ENCODE measurements at places on chromosomes 13 and 19.

DNA sequence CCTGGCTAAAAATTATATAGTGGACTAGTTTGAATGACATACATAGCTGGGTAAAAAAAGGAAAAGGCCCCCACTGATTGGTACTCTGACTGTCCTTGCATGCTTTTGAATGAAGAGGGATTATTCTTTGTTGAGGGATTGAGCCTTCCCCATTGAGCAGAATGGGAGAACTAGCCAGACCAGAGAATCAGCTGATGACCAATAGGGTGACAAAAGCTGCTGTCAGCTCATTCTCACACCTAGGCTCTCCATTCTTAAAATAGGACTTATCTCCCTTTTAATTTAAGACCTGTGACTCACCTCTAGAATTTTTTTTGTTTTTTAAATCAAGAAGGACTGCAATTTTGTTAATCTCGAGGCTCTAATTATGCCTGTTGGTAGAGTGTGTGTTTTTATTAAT is 79.3 kb downstream of the CRYL1 start:
- DNase-seq = no peak

DNA sequence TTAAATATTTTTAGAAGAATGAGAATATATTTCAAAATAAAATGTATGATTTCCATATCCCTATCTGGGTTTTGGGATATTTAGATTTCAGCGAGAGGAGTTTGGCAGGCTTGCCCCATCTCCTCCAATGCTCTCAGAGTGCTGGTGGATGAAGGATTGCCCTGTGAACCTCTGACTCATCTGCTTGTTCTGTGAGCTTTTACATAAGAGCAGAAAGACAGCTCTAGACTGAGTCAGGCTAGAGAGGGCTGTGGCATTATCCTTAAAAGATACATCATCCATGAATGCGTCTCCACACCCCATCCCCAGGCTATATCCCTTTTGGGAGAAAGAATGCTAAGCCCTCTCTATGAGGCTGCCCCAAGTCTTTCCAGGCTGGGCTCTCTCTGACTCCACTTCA is 190.6 kb downstream of the TUBA3C start:
- no peak for DNase-seq

GRCh38 chr13:95754069-95754468 is 77.1 kb downstream of the DNAJC3 start:
- DNase-seq = no peak

DNA sequence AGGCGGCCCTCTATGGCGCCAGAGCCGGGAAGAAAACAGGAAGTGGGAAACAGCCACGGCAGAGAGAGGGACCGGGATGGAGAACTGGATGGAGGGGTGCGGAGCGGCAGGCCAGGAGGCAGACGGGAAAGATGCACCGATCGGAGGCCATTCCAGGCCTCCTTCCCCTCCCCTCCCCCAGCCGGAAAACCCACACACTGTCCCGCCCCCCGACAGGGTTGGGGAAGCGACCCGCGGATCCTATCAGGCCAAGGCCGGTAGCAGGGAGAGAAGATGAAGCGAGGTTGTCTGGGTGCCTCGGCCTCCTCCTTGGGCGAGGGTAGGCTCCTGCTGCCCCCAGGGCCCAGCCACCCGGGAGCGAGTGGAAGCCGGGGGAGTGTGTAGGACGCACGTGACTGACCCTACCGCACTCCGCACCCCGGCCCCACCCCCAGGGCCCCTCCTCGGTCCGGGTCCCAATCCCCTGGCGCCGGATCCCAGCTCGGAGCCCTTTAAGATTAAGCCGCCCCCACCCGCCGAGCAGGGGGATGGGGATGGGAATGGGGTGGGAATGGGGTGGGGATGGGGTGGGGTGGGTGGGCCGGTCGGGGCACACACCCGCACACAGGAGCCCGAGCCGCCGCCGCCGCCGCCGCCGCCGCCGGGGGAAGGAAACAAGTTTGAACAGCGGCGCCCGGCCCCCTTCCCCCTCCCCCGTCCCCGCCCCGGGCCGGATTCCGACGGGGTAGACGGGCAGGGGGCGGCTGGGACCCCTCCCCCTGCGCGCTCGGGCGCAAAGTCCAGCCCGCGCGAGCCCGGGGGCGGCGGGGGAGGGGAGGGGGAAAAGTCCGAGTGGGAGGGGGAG is 1.5 kb downstream of the ERF start:
- DNase-seq = no peak

DNA sequence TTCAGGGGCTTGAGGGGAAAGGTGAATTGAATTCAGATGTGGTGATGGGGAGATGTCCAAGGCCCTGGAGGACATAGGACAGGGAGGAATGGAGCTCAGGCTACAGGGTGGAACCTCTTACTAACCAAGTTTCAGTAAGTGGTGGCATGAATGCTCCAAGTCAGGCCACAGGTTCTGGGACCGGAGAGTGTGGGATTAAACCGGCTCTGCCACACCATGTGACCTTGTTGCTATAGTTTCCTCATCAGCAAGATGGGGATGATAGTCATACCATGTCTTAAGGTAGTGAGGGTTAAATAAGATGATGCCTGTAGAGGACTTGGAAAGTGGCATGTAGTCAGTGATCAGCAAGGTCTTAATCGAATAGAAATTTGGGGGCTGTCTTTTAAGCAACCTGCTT is 16.3 kb downstream of the GPR183 start:
- no peak for DNase-seq

- DNase-seq = no peak
Observed at GRCh38 chr19:28840891-28841290, 372.1 kb downstream of the UQCRFS1 start.

DNA sequence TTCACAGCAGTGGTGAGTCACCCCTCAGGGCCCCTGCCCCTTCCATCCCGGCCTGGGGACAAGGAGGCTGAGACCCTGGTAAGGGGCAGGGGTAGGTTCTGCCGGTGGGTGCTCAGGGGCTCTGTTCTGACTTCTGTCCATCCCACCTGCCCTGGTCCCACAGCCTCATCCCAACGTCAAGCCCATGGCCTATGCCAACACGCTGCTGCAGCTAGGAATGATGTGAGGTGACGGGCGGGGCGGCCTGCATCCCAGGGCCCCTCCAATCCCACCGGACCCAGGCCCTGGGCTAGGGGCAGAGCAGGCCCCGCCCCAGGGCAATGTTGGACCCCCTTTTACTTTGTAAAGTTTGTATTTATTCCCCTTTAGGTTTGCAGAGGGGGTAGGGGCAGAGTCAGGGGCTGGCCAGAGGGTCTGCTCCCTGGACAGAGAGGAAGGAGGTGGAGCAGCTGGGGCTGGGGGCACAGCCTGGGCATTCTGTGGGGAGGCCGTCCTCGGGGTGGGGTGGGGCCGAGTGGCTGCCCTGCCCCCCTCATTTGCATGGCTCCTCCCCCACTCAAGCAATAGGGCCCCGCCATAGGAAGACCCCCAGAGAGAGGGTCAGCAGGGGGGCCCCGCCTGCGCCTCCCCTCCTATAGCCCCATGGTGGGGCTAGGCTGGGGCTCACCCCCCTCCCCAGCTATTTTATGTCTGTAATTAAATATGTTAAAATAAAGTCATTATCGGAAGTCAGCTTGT is 23.1 kb downstream of the CCDC8 start:
- no peak for DNase-seq
